ENCODE measurements at places on chromosomes 4 and X. TPM values are rescaled to one million over a fixed set of nuclear protein-coding genes. Genes with fewer than 3 reads are reported as not detected.

ARHGAP24 gene
- polyA plus RNA-seq: 3.6 TPM

GRCh38 chrX:141341341-141341740 lies 99.0 kb upstream of the SPANXC start:
- H3K4me1 ChIP-seq: no peaks in the 10 kb centered on the region
- H3K36me3 ChIP-seq: no peaks in the 10 kb centered on the region
- DNase-seq: no peak
- no peaks in the 10 kb centered on the region for H3K27me3 ChIP-seq
- no peak overlapping the region for H3K4me3 ChIP-seq

DNA sequence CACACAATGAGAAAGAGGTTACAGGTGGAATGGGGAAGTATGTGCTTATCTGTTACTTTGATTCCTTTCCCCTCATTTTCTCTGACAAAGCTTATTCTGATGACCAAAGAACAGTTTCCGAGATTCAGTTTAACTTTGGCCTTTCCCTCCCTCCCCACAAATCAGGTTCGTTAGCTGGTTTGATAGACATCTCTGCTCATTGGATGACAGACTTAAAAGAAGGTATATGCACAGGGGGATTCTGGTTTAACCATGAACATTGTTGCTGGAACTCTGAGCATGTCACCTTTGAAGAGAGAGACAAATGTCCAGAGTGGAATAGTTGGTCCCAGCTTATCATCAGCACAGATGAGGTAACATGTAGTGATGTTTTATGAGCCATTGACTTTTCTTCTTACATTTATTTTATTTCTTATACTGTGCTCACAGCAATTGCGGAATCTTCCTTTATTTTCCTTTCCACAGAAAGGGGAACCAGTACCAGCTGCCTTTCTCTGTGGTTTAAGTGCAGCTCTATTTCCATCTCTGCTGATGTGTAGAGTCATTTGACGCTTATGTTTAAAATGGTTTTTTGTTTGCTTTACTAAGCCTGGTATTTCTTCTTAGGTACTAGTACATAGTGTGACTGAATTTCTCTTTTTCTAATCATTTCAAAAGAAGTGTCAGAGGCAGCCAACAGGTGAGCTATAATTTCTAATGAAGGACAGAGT lies 125.0 kb downstream of the AKAP4 start:
- DNase-seq: no peak
- H3K27me3 ChIP-seq: no peaks in the 10 kb centered on the region
- H3K36me3 ChIP-seq: no peaks in the 10 kb centered on the region
- H3K4me3 ChIP-seq: no peak overlapping the region
- no peaks in the 10 kb centered on the region for H3K4me1 ChIP-seq
- no peak overlapping the region for H3K27ac ChIP-seq

GRCh38 chr4:137471895-137472294 lies 60.4 kb downstream of the PCDH18 start:
- H3K27me3 ChIP-seq: no peaks in the 10 kb centered on the region
- no peak overlapping the region for H3K4me3 ChIP-seq
- no peak for DNase-seq
- no peak overlapping the region for H3K27ac ChIP-seq
- peaks cover 51% of the 10 kb centered on the region for H3K4me1 ChIP-seq
- H3K36me3 ChIP-seq: no peaks in the 10 kb centered on the region

GRCh38 chr4:124423160-124423559 lies 289.4 kb downstream of the ANKRD50 start:
- H3K4me3 ChIP-seq: no peak overlapping the region
- H3K4me1 ChIP-seq: no peaks in the 10 kb centered on the region
- H3K36me3 ChIP-seq: no peaks in the 10 kb centered on the region
- H3K27me3 ChIP-seq: no peaks in the 10 kb centered on the region
- no peak for DNase-seq

DNA sequence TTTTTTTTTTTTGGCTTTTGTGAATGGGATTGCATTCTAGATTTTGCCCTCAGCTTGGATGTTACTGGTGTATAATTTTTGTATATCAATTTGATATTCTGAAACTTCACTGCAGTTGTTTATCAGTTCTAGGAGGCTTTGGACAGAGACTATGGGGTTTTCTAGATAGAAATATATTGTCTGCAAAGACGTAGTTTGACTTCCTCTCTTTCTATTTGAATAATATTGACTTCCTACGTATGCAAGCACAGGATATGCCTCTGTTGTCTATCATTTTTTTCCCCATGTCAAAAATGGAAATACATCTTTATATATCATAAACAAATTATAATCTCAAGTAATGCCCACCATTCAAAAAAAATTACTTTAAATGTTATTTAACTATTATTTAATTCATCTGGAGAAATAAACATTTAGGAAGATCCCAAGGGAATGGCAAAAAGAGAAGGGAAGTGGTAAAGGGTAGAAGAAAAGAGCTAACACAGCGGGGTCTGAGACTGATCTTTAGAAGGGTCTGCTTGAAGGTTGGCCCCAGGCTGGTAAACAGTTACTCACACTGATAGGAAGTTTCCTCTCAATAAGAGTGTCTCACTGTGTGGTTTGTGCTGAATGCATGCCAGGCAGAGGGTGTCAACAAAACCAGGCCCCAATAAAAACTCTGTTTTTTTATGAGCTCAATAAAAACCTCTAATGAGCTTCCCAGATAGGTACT lies 35.7 kb downstream of the ZNF518B start:
- H3K4me3 ChIP-seq: no peak overlapping the region
- no peak overlapping the region for H3K27ac ChIP-seq
- H3K36me3 ChIP-seq: no peaks in the 10 kb centered on the region

DNA sequence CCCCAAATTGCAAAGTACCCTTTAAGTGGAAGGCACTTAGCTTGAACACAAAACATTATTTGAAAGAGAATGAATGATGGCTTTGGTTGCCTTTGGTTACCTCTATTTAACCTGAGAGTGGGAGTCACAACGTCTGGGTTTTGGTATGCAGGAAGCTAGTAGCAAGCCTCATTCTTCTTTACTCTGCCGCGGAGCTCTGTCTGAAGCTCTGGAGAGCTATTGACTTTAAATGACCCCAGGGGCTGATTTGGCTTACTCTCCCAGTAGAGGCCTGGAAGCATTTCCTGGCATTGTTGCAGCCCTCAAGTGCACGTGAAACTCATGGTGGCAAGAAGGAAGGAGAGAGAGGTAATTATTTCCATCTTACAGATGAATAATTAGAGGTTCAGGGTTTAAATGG lies 81.8 kb upstream of the MAGEA4 start:
- no peak overlapping the region for H3K27ac ChIP-seq
- no peaks in the 10 kb centered on the region for H3K27me3 ChIP-seq
- DNase-seq: no peak
- H3K4me1 ChIP-seq: no peaks in the 10 kb centered on the region

NSG1 gene
- 1.4 TPM for polyA plus RNA-seq

DNA sequence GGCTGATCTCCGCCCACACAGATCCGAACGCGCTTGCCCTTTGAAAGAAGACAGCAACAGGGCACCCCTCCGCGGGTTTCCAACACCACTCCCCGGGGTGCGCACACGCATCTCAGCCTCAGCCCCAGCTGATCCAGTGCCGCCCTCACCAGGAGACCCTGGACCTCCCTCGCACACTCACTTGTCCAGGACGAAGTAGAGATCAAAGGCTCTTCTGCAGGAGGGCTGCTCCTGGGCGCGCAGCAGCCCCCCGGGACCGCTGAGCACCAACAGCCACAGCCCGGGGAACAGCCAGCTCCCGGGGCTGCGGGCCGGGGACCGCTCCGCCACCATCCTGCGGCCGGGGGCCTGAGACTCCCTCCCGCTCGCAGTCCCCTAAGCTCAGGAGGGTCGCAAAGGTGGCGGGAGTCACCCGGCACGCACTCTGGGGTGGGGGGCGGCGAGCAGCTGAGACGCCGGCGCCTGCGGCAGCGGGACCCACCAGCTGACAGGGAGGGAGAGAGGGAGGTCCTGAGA lies 743 bp downstream of the ANTXR2 start:
- peak overlapping the region; percentile 95 for H3K4me3 ChIP-seq
- DNase-seq: peak; percentile 78

- no peaks in the 10 kb centered on the region for H3K4me1 ChIP-seq
- H3K36me3 ChIP-seq: no peaks in the 10 kb centered on the region
- no peak for DNase-seq
- H3K4me3 ChIP-seq: no peak overlapping the region
- peaks cover 6% of the 10 kb centered on the region for H3K27me3 ChIP-seq
Observed at GRCh38 chrX:106467422-106467821, 144.4 kb upstream of the RADX start.

ALAS2 gene
- not detected for polyA plus RNA-seq

DNA sequence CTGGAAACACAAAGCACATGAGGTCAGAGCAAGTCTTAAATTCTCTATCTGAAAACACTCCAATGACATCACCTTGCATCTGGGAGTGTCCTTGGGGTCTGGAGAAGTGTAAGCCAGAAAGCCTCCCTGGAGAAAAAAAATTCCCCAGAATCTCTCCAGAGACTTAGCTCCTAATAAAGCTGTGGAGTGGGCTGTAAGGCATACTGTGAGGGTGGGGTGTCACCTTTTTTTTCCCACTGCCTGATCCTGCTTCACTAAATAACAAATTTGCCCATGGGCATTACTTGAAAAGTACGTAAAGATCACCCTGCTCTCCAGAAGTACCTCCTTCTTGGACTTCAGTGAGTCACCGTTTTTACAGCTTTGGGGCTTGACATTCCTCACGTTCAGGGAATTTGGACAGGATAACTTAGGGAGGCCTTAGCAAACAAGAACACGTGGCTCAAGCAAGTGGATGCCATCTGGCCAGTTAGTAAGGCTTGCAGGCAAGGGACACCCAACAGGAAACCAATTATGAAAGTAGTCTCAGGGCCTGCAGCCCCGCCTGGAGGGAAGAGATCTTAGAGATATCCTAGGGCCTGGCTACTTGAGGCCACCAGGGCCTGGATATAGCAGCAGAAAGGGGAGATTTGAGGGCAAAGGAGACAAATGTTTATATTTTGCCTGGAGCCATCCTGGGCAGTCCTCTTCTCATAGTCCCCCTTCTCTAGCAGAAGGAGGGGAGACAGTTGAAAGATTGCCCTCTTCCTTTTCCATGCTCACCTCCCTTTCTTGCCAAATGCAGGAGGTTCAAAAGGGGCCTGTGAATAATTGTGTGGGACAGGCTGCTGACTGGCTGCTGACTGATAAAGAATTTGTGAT lies 60.1 kb upstream of the PLAC1 start:
- H3K4me1 ChIP-seq: no peaks in the 10 kb centered on the region
- DNase-seq: peak; percentile 77

XK gene
- polyA plus RNA-seq: 8.4 TPM

GPR50 gene
- not detected for polyA plus RNA-seq

DNA sequence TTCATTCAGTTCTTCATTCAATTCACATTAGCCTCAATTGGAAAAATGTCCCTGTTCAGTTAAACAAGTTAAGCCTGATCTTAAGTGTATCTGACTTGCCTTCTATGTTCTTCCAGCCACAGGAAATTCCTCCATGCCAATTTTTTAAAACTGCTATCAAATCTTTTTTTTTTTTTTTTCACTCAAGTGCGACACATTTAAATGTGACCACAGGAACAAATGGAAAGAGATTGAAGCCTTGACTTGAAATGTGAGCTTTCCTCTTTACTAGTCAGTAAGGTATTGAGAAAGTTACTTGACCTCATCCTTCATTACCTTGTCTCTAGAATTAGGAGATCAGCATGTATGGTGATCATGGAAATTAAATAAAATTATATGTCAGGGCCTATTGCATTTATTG lies 165.1 kb downstream of the SLIT2 start:
- H3K4me3 ChIP-seq: no peak overlapping the region
- no peaks in the 10 kb centered on the region for H3K36me3 ChIP-seq
- H3K27ac ChIP-seq: no peak overlapping the region
- DNase-seq: no peak
- peaks cover 3% of the 10 kb centered on the region for H3K4me1 ChIP-seq

VCX3B gene
- not detected for polyA plus RNA-seq

DNA sequence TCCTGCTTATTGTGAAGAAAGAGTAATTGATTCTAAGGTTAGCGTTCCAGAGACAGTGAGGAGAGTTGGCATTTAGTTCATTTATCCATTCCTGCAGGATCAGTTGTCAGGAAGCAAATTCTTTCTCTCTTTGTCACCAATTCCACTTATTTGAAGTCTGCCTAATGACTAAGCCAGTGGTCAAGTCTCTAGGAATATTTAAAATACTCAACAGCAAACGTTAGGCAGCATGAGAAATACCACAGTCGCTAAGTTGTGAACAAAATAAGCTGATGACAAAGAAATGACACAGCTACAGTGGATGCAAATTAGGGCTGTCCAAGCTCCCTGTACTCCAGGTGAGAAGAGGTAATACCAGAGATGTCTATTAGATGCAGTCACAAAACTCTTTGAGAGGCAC lies 6.6 kb upstream of the MAGEB17 start:
- DNase-seq: no peak
- no peaks in the 10 kb centered on the region for H3K27me3 ChIP-seq
- H3K4me1 ChIP-seq: no peaks in the 10 kb centered on the region
- no peaks in the 10 kb centered on the region for H3K36me3 ChIP-seq
- H3K4me3 ChIP-seq: no peak overlapping the region

FGFR3 gene
- polyA plus RNA-seq: 6.0 TPM

ASB9 gene
- 3.7 TPM for polyA plus RNA-seq

DNA sequence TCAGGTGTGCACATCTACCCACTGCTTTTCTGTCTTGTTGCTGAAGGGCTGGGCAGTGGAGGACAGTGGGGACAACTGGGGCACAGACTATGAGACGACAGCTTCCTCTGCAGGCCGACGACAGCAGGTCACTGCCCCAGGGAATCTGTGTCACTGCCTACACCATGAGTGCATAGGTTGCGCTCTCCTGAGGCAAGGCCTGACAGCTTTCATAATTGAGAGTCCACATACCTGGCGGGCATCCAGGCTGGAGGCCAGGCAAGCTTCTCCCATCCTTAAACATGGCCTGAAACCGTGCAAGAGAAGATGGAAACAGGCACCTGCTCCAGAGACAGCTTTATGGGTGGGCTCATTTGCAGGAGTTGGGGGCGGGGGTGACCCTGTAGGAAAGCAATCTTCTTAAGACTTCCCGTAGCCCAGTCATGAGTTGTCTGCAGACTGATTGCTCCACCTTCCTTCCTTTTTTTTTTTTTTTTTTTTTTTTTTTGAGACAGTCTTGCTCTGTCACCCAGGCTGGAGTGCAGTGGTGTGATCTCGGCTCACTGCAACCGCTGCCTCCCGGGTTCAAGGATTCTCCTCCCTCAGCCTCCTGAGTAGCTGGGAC lies 2.9 kb downstream of the ANOS1 start:
- H3K27me3 ChIP-seq: peaks cover 31% of the 10 kb centered on the region
- no peak for DNase-seq

GRCh38 chr4:14064984-14065383 lies 437.5 kb upstream of the BOD1L1 start:
- H3K4me3 ChIP-seq: no peak overlapping the region
- no peaks in the 10 kb centered on the region for H3K4me1 ChIP-seq
- no peaks in the 10 kb centered on the region for H3K27me3 ChIP-seq
- H3K36me3 ChIP-seq: no peaks in the 10 kb centered on the region
- no peak overlapping the region for H3K27ac ChIP-seq
- DNase-seq: no peak

GRCh38 chr4:81366779-81367178 lies 104.9 kb downstream of the RASGEF1B start:
- no peak overlapping the region for H3K27ac ChIP-seq
- no peaks in the 10 kb centered on the region for H3K27me3 ChIP-seq
- DNase-seq: no peak
- no peak overlapping the region for H3K4me3 ChIP-seq
- H3K36me3 ChIP-seq: no peaks in the 10 kb centered on the region

SUPT20HL2 gene
- polyA plus RNA-seq: not detected

GAGE13 gene
- polyA plus RNA-seq: not detected

GPR173 gene
- 0.23 TPM for polyA plus RNA-seq
